Activated T-cell treated with anti-CD3 and anti-CD28 coated beads, Interleukin-2, amount 50 U/mL, for 72 hours (primary cell): ENCODE measurements at places on chromosomes 4 and X.

- DNase-seq, result no peak
Measured at GRCh38 chr4:148770848-148771247, 328.6 kb upstream of the NR3C2 start.

GRCh38 chr4:160142579-160142978, 1039.7 kb downstream of the RAPGEF2 start:
- no peak for DNase-seq

DNA sequence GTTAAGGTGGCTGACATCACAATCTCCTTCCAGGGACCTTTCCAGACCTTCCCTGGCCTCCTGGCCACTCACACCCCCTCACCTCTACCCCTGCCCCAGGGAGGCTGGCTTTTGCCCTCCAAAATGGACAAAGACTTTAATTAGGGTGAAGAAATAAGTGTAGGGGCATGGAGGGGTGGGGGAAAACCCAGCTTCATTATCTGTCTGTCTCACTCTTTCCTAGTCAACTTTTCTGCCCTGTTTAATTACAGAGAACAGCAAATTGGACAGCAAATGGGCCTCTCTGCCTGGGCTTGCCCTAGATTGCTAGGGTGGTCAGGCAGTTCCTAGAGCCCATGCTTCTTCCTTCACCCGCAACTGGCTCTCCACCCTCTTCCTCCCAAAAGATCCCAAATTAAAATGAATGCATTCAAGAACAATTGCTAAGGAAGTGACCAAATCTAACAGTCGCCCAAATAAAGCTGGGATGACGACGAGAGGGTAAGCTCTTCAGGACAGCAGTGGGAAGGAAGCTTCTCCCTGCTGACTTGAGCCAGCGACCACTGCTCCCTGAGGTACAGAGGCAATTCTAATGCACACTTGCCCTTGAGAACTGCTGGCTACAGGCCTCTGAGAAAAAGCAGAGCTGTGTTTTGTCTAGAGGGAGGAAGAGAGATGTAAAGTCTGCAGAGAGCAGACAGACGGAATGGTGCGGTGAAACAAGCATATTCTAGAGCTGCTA, 12.4 kb downstream of the RAI2 start:
- no peak for DNase-seq

- no peak for DNase-seq
Measured at GRCh38 chrX:75297508-75297907, 23.6 kb downstream of the UPRT start.

DNA sequence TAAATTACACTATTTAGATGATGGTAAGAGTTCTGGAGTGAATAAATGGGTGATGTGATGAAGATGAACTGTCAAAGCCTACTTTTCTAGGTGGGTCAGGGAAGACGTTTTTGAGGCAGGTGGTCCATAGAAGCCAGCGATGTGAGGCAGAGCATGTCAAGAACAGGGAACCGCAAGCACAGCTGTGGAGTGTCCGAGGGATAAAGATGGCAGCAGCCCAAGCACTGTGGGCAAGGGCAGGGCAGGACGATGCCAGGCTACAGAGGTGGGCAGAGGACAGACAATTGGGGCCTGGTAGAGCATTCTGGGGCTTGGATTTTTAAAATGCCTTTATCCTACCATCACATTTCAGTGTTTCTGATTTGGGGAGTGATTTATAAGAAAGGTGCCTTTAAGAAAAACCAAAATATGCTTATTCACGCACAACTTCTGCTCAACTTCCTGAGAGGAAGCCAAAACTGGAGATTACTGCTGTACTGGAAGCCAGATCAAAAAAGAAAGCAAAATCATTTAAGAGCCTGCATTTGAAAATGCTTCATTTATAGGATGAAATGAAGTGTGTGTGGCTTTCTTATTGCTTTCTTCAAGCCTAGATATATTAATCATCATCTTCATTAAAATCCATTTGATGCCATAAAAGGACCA, 119.0 kb upstream of the WDR17 start:
- DNase-seq, result no peak

GRCh38 chrX:37380924-37381323, 31.8 kb downstream of the PRRG1 start:
- DNase-seq, result no peak

DNA sequence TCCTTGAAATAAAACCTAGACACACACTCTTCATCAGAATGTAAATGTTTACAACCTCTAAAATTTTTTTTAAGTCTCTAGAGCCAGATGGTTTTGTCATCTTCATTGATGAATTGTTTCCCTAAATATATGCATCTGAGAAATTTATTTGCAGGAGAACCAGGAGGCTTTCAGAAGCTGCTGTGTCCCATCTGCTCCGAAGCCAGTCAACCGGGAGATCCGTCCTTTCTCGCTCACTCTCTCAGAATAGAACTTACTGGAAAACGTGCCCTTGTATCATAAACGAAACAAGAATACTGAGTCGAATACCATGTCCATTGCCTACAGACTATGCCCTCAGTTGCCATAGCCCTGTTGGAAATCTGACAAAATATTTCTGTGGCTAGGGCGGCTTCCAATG, 103.5 kb downstream of the SLC34A2 start:
- DNase-seq, result no peak

GRCh38 chrX:33840176-33840575, 291.9 kb downstream of the FAM47A start:
- no peak for DNase-seq

- DNase-seq, result no peak
Measured at GRCh38 chr4:170270628-170271027, 180.9 kb upstream of the AADAT start.

DNA sequence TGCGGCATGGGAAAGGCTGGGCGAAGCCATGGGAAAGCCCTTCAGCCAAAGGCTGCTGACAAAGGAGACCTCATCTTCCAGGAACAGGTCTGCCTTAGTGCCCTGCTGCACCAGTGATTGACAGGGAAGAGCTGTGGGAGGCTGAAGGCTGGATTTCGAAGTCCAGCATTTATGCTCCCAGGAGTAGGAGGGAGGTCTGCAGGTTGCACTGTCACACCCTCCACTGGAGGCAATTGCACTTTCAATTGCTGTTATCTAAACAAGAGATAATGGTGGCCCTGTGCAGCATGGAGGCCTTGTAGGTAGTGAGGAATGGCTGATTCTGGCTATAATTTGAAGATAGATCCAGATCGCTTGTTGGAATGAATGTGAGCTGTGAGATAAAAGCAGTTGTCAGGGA, 43.7 kb downstream of the FAM114A1 start:
- no peak for DNase-seq

GRCh38 chrX:5341902-5342301, 886.8 kb downstream of the NLGN4X start:
- no peak for DNase-seq

- DNase-seq, result no peak
Measured at GRCh38 chrX:134659761-134660160, 1.5 kb upstream of the PLAC1 start.

DNA sequence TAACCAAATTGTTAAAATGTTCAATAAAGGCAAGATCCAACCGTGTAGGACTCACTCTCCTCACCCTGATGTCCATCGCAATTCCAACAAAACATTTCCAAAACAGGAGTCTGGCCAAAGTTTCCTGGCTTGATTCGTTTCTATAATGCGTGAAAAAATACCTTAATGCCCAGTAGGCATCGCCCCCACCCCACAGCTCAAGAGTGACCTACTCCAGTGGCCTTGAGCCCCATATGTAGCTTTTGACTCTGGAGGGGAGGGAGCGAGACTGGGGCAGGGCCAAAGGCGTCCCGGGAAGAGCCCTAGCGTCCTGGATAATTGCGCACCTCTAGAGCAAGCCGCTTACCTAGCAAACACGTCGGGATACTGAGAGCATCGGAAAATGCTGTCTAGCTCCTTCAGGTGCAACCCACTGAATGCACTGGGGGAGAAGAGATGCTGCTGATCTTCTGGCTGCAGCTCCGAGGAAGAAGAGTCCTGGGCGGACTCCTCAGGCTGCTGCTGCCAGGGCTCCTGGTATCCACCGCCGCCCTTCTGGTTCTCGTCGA, 55.6 kb upstream of the NKAP start:
- no peak for DNase-seq

- DNase-seq, result no peak
Measured at GRCh38 chrX:16917120-16917519, 29.3 kb upstream of the REPS2 start.

DNA sequence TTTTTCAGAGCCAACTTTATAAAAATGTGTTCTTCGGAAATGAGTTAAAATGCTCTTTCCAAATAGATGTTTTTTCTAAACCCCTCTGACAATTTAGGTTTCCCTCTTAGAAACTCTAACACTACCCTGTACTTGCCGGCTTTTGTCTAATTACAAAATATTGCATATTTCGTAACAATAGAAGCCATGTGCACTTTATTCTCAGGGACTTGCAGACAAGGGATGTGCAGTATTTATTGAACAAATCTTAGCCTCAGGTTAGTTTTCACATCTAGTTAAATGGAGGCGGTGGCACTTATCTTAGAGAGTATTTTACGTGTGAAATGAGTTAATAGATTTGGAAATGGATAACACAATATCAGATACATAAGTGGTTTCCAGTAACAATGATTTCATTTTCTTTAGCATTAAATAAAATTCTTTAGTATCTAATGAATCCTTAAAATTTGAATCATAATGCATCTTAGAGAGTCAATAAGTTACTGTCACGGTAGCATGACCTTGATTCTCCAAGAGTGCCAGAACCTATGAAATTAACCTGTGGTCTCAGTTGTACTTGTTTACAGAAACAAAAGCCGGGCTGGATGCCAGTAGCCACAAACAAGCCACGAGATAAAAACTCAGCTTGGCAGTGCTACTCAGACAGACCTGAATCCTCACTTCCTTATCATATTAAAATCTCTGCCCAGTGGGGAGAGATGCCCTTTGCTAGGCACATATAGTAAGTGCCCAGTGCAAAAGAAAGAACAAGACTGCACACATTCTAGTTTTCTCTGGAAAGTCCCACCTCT, 772 bp upstream of the PABPC4L start:
- DNase-seq, result no peak

DNA sequence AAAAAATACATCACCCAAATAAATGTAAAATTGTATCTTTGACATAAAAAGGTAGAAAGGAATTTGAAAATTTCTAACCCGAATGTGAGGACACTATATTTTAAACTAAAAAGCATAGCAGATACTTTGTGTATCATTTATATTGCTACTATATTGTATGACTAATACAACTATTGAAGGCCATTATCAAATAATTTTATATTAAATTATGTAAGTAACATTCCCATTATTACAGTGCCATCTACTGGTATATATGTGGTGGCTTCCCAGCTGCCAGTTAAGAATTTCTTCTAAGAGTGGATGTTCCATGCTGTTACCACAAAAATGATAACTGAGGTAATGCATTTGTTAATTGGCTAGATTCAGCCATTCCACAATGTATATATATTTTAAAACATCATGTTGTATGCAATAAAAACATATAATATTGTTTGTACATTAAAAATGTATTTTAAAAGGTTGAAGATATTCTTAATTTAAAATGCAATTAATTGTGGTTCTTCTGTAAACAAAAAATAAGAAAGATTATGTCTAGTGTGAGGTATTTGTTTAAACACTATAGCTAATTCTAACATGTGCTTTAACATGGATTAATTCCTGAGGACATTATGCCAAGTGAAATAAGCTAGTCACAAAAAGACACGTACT, 65.3 kb downstream of the EGF start:
- no peak for DNase-seq

- DNase-seq, result no peak
Measured at GRCh38 chr4:4425696-4426095, 38.8 kb downstream of the NSG1 start.

DNA sequence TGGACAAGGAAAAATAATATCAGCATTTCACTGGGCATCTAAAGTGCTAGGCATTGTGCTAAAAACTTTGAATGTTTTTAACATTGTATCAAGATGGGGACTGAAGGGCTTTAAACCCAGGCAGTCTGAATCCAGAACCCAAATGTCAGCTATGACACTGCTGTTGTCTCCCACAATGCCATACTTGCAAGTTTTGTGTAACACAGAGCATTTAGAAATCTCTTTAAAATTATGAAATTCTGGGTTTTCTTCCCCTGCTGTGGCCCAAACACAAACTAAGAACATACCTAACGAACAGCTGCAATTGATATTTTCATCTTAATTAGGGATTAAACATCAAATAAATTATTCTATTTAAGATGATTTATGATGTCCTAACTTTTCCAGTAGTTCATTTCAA, 66.8 kb upstream of the LSM6 start:
- DNase-seq, result no peak

DNA sequence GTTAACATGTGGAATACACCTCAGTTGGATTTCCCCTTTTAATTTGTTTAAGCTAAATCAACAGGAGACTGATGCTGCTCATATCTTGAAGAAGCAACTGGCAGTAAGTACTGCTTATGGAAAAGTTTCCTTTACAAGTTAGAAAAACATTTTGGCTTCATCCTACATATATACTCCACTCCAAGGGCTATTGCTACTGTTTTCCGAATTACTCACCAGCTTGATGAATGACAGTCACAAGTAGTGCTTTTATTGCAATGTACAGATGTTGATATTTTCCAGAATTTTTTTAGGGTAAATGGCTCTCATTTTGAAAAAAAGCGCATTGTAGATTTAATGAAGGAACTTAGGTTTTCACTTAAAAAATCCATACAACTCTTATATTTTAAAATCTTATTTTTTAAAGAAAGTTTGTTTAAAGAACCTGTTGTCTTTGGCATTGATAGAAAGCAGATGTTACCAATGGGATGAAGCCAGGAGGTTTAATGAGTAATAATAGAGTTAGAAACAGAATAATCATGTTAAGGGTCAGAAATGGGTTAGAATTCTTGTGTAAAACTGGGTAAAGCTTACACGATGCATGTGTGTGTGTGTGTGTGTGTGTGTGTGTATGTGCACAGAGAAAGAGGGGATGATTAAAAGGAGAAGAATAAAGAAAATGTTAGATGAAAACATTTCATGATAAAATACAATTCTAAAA, 272.9 kb downstream of the CFAP299 start:
- DNase-seq, result no peak

DNA sequence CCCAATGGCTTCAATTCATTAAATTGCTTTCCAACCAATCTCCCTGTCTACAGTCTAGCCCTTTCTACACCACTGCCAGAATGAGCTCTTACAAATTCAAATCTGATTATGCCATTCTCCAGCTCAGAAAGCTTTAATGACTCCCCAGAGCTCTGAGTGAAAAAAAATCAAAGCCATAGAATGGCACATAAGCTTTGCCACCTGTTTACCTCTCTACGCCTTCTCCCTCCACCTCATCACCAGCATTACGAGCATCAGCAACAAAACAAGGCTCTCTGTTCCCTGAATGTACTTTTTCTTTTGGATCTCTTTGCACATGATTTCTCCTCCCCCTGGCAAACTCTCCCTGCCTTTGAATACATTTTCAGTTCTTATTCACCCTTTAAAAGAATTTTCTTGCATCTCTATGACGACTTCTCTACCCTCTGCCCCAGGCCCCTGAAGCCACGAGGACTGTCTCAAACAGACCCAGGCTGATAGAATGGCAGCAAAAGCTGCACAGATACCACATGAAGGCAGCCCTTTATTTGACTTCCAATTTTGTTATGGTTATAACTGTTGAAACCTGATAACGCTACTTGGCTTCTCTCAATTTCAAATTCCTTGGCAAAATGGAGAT, 516.0 kb downstream of the PCDH7 start:
- DNase-seq, result no peak
